ENCODE measurements at places on chromosomes 2 and 18.

GRCh38 chr2:148965623-148966437 lies 72.7 kb upstream of the LYPD6B start:
- no peak for DNase-seq

- DNase-seq = no peak
Measured at GRCh38 chr18:78031589-78031988, 781.9 kb downstream of the GALR1 start.

DNA sequence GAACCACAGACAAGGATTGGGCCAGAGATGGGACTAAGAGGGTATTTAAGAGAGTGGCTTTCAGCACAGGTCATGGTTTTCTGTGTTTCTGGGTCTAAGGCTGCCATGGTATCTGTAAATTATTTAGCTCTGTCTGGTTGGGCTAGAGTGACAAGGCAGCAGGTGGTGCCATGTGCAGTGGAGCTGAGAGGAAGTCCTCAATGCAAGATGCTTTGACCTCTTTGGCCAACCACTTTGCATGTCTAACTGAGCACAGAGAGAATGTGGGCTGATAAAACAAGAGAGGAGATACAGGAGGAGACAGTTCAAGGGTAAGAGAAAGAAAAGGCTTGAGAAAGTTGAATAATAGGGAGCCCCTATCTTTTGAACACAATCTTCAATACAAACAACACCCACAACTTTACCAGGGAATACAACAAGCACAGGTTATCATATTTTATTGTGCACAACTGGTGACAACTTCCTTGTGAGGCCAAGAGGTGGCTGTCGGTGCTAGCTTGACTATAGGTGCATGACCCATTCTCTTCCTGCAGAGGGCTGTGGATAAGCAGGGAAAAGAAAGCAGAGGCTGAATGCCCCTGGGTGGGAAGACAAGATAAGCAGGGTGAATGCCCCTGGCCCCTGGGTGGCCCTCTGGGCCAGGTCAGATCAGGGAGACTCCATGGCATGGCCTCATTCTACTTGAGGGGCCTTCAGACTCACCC lies 12.3 kb downstream of the FLACC1 start:
- peak; percentile 15 for DNase-seq

GRCh38 chr2:11698009-11698922 lies 28.3 kb upstream of the NTSR2 start:
- DNase-seq = no peak

DNA sequence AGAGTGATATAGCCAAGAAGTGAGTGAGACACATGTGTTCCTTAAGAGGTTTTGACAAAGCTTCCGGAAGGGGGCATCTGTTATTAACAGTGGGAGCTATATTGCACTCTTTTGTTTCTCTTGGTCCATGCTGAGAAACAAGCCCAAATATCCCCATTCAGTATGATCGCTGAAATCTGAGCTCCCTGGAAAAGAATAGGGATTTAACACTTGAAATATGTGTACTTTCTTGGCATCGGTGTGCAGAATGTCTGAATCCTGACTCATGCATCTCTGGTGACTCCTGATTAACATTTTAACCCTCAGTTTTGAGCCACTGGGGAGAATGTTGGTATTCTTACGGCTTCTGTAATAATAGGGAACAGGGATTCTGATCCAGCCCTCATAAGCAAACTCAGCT lies 448.1 kb downstream of the TSN start:
- peak; percentile 98 for DNase-seq

DNA sequence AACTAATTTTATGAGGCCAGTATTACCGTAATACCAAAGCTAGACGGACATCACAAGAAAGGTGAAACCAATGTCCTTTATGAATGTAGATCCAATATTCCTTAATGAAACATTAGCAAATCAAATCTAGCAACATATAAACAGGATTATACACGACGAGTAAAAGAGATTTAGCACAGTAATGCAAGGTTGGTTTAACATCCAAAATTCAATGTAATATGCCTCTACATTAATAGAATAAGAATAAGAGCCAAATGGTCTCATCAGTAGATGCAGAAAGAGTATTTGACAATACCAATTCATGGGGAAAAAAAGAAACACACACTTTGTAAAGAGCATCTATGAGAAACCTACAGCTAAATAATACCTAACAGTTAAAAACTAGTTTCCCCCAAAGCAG lies 99.5 kb downstream of the TMEM163 start:
- DNase-seq = no peak

GRCh38 chr18:23243178-23243577 lies 107.9 kb downstream of the CABLES1 start:
- DNase-seq = no peak

GRCh38 chr2:112156152-112156986 lies 18.2 kb downstream of the FBLN7 start:
- DNase-seq = no peak

DNA sequence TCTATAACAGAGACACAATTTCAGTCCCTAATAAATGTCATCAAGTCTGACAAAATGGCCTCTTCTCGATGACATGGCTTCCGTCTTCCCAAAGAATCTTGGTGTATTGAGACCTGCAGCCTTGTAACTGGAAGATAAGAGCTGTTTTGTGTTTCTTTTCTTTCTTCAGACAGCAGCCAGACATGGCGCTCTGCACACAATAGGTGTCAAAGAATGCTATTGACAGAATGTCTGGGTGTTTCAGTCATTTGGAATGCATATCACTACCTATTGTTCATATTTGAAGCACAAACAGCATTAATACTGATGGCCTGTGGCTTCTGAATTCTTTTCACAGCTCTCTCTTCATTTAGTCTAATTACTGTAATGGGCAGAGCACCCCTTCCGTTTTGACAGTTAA lies 344.8 kb downstream of the RPRM start:
- DNase-seq = no peak

- DNase-seq = no peak
Measured at GRCh38 chr2:224563537-224563936, 21.6 kb downstream of the CUL3 start.

- peak; percentile 23 for DNase-seq
Measured at GRCh38 chr2:177397481-177398289, 5.1 kb downstream of the AGPS start.

- peak; percentile 30 for DNase-seq
Measured at GRCh38 chr2:85755122-85756027, 1.6 kb downstream of the ATOH8 start.

DNA sequence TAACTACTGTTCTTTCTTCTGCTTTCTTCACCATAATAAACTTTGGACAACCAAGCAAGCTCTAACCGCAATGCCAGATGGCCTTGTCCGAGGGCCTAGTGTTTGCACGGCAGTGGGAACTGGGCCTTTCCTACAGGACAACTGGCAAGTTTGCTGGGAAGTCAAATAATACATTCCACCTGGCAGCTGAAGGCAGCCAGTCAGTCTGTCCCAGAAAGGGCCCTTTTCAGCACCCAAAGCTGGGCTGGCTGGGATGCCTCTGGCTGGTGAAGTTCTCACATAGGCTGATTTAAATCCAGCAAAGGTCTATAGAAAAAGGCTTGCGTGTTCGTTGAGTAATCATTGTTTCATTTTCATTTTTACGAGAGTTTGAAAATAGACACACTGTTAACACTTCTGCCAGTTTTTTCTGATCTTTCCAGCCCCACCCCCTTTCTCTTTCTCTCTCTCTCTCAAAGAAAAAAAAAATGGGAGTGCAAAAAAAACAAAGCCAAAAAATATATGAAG lies 110.0 kb upstream of the EPAS1 start:
- DNase-seq = no peak

DNA sequence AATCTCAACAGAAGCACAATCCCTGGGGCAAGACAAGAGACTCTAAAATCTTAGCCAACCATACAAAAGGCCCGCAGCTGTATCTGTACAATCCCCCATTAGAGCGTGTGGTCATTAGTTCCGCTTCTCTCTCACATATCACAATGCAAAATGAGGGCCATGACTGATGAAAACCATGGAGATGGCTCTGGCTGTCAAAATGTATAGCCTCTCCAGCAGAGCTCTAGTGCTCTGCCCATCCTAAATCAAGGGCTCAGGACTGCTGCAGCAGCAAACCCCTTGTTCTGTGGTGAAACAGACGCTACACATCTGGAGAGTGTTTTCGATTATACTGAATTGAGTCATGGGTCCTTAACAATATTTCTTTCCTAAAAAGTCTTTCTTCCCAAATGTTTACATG lies 221.0 kb downstream of the PID1 start:
- DNase-seq = peak; percentile 1

GRCh38 chr2:52775674-52776073 lies 991.9 kb upstream of the CHAC2 start:
- DNase-seq = no peak

DNA sequence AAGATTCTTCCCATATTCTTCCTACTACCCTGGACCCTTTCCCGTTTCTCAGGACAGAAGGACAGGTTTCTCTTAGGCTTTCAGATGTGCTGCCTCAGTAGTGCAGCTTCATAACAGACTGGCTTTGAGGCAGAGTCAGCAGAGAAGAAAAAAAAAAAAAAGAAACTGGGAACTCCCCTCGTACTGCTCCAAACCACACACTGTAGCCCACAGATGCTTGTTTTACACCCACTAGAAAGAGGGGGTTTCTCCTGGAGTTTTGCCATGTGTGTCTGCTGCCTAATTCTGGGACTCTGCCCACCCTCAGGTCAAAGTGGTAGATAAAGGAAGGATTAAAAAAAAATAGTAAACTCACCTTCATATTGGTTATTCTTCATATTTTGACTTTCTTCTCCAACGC lies 95.9 kb downstream of the NCOA1 start:
- no peak for DNase-seq

- DNase-seq = no peak
Measured at GRCh38 chr18:24388957-24389356, 8.7 kb downstream of the OSBPL1A start.

- DNase-seq = no peak
Measured at GRCh38 chr2:202669841-202670240, 35.1 kb downstream of the FAM117B start.

- DNase-seq = no peak
Measured at GRCh38 chr2:152411154-152411553, 76.2 kb downstream of the FMNL2 start.

DNA sequence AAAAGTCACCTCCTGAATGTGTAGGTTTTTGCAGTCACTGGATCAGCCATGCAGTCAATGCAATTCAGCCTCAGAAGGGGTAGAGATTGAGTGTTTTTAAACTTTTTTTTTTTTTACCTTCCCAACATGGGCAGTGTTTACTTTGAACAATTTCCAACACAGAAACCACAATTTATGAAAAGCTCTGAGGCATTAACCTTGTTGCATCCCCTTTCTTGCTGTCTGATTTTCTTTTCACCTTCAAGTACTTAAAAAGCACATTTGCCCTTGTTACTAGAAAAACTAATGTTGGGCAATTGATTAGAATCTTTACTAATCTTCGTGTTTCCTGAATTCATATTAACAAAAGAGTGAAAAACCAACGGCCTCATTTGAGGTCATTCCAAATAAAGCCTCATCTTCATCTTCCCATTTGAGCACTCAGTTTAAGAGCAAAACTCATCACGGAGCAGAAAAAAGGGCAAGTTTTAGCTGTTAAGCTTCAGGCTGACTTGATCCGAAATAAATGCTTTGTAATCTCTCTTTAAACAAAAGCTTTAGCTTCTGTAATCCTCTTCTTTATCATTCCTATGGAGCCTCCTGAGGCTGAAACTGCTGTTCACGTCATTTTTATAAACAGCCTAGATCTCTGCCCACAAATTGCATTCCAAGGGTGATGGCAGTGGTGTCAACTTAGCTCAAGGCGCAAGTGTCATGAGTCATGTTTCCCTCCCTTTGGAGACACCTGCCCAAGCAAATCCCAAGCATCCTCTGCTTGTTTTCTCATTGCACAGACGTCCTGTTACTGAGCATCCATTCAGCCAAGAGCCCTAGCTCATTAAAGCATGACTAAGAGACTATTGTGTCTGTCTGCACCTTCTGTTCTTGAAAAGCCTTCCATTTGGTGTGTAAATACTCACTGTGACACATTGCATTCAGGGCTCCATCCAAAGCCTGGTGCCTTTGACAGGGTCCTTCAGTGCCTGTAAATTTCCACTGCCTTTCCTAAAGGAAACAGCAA lies 107.7 kb downstream of the HNMT start:
- no peak for DNase-seq

Data from A673 (cell line).